ENCODE measurements at places on chromosomes 5 and 9.

DNA sequence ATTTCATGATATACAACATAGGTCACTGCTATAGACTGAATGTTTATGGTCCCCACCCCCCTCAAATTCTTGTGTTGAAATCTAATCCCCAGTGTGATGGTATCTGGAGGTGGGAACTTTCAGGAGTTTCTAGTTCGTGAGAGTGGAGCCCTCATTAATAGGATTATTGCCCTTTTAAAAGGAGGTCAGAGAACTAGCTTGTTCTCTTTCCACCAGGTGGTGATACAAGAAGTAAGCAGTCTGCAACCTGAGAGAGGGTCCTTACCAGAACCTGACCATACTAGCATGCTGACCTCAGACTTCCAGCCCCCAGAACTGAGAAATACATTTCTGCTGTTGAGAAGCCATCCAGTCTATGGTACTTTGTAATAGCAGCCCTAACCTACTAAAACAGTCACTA is 33.3 kb downstream of the TMEM161B start:
- DNase-seq, result no peak

DNA sequence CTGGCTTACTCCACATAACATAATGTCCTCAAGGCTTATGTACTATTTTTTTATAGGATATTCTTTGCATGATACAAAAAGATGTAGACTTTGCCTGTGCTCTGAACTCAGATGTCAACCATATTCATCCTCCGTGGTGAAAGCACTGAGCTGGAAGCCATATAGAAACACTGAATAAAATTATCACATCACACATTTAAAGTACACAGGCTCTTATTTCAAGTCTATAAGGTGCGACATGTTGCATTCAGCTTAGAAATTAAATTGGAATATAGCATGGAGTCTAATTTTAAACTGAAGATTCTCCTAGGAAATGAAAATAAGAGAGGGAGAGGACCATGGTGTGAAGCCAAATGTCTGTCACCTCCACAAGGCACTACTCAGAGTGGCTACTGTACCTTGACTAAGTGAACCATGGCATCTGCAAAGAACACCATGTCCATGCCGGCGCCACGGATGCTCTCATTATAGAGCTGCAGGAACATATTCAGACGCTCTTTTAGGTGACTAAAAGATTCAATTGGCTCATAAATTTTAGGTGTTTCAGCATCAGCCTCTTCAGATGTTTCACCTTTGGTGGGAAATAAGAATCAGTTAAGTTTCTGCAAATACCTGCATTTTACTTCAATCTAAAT is 158.6 kb downstream of the DNAH5 start:
- no peak for DNase-seq

DNA sequence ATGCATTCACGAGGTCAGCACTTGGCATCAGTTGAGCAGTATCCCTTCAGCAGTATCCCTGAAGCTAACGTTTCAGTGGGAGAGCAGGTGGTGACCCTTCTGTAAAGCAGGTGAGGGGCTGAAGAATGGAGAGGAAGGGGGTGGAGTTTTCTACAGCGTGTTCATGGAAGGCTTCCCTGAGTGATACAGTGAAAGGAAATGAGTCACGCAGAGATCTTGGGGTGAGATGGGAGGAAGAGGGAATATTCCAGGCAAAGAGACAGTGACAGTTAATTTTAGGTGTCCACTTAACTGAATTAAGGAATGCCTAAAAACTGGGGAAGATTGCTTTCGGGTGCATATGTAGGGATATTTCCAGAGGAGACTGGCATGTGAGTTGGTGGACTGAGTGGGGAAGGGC is 25.7 kb downstream of the TAS2R1 start:
- no peak for DNase-seq

GRCh38 chr5:140338336-140338735 is 8.1 kb downstream of the HBEGF start:
- no peak for DNase-seq

GRCh38 chr5:81579262-81579924 is 171.5 kb downstream of the SSBP2 start:
- DNase-seq, result no peak

GRCh38 chr5:112921833-112922817 is at the start of gene REEP5:
Gene REEP5, minus strand, starts transcription at chr5:112922227. Its CDS starts 37 bp downstream, at chr5:112922190.
- peak; percentile 89 for DNase-seq

GRCh38 chr5:177973066-177973635 is 22.9 kb downstream of the PROP1 start:
- no peak for DNase-seq

DNA sequence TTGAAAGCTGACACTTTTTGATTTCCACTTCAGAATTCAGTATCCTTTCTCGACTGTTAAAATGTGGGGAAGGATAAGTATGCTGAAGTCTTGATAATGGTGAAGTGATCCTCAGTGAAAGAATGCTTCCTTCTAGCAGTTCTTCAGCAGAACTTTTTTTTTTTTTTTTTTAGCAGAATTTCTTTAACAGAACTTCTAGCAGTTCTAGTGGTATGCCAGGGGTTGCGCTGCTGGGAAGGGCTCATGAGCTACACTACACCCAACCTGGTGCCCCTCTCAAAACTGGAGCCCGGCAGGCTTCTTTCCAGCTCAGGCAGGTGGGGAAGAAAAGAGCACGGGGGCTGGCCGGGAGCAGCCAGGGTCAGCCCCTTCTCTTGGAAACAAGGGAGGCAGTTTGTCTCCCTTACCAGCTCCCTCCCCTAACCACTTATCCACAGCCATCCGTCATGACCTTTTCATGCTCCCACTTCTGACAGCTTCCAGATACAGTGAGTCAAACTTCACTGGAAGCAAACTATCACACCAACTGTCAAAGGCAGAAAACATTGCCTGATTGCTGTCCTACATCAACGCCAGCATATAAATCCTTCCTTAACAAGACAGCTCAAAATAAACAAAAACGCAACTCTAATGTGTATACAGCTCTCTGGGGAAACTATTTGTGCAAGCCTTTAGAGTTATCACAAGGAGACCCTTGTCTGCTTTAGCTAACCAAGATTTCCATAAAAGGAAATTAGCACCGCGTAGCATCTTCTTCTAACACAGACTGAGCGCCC is 211.5 kb downstream of the GAPVD1 start:
- peak; percentile 37 for DNase-seq

GRCh38 chr5:160539431-160539830 is 117.8 kb downstream of the PTTG1 start:
- no peak for DNase-seq

DNA sequence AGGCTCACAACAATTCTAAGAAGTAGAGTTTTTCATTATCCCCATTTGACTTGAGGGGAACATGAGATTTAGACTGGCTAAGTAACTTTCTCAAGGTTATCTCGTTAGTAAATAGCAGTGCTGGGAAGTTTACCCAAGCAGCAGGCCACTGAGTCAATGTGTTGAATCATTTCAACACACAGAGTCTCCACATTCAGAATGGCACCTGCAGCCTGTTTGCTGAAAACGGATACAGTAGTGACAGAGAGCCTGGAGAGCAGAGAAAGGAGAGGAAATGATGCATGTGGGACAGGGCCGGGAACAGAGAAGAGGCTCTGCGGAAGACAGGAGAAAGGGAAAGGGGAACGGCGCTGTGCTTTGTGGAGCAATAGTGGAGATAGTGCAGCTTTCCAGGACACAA is 33.5 kb upstream of the ZSWIM6 start:
- no peak for DNase-seq

- no peak for DNase-seq
Measured at GRCh38 chr9:87712801-87713277, 13.1 kb upstream of the CTSL start.

DNA sequence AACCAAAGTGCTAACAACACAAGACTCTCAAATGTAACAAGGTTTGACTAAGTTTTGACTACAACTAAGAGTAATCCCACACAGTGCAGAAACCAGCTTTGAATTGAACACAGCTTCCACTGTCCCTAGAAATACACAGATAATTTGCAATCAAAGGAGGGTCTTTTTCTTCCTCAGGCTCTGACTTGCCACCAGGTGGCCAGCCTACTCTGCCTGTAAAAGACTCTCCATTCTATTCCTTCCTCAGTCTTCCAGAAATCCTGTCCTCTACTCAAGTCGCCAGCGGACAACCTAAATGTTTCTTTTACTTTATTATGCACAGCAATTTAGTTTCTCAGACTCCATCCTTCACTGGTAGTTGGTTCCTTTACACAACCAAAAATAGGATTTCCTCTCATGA is 32.2 kb upstream of the MCTP1 start:
- no peak for DNase-seq

- no peak for DNase-seq
Measured at GRCh38 chr5:148962761-148963324, 100.0 kb downstream of the SH3TC2 start.

- no peak for DNase-seq
Measured at GRCh38 chr9:133733796-133734533, 4.2 kb downstream of the SARDH start.

DNA sequence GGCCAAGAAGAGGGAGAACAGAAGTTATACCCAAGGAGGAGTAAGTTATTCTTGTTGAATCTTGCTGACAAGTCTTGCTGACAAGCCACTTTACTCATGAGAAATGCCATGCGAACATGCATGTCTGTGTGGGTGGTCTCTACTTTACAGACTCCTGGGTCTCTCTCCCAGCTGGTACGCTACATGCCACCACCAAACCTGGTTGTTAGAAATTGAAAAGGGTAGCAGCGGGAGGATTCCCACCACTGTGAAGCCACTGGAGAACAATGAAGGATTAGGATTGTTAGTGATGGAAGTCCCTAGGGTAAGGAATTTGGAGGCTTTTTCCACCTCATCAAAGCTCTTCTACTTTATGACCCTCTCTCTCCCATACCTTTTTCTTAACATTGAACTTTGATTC is 53.6 kb upstream of the GABRB2 start:
- DNase-seq, result no peak
